MG63 (cell line): ENCODE measurements at places on chromosomes 3 and 15. TPM values are rescaled to one million over a fixed set of nuclear protein-coding genes. Genes with fewer than 3 reads are reported as not detected.

GRCh38 chr15:82530606-82531379 lies 9.5 kb downstream of the RPS17 start:
- DNase-seq, result peak; percentile 48

The SCN11A gene
- not detected in 2 replicates for total RNA-seq

GRCh38 chr3:116443191-116443661 lies 2.1 kb downstream of the LSAMP start:
- DNase-seq, result no peak

The ESYT3 gene
- 0.23 and 0.89 TPM in 2 replicates for total RNA-seq

DNA sequence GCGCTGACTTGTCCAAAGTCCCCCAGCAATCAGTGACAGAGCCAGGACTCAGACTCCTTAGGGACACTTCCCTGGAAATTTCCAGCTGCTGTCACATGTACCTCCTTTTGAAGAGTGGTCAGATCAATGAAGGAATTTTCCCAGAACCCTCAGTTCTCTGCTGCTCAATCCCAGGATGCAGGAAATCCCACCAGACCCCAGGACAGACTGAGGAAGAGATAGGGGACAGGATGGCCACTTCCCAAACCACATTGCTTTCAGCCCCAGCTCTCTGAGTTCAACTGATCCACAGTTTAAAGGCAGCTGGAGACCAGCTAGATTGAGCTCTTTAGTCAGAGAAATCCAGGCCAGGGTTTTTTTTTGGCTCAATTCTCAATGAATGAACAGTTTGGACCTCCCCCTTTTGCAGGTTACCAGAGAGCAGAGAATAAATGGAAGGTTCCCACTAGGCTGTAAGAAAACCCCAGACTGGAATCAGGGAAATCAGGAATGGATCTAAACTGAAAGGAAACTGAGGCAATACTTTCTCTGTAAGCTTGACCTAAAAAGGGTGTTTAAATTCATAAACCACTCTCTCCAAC lies 1.5 kb downstream of the CYP1A1 start:
- DNase-seq, result no peak

The SIAH2 gene
- total RNA-seq, result 27.4 and 31.3 TPM in 2 replicates

- DNase-seq, result no peak
These were observed 8.6 kb upstream of the ZNF148 start for GRCh38 chr3:125383744-125384143.

The ALDH1A3 gene
- total RNA-seq, result 879 and 1,090 TPM in 2 replicates

DNA sequence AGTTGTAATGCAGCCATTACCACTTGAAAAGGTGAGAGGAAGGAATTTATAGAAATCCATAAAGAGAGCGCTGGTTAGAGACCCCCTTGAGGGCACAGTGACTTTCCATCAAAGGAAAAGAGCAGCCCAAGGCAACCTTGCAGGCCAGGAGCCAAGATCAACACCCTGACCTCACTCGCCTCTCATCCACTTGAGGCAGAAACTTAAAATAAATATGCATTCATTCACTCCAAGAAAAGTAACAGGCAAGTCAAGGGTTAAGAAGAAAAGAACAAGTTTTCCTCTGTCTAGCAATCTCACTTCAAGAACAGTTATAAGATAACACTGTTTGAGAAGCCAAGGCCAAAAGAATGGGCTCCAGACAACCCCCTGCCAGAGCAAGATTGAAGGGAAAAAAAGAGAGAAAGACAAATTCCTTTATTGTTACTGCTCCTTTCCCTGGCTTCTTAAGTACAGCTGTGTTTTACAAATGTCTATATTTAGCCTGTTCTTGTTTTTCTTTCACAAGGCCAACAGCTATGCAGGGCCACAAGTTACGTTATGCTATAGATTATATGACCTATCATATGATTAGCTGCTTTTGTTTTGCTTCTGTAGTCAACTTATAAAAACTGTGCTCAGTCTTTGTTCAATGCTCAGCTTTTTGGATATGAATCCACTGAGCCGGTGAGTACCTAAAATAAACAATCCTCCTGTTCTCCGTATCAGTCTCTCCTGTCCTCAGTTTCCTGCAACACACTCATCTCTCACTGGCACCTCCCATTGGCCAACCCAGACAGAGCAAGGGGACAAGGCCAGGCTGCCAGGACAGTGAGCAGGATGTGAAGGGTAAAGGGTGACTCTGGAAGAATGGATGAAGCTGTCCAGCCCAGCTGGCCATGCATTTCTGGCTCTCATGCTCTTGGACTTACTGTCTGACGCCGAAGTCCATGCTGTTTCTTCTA lies 15.8 kb upstream of the SSUH2 start:
- peak; percentile 17 for DNase-seq

GRCh38 chr3:9316881-9317361 lies 45.9 kb upstream of the THUMPD3 start:
- peak; percentile 21 for DNase-seq

DNA sequence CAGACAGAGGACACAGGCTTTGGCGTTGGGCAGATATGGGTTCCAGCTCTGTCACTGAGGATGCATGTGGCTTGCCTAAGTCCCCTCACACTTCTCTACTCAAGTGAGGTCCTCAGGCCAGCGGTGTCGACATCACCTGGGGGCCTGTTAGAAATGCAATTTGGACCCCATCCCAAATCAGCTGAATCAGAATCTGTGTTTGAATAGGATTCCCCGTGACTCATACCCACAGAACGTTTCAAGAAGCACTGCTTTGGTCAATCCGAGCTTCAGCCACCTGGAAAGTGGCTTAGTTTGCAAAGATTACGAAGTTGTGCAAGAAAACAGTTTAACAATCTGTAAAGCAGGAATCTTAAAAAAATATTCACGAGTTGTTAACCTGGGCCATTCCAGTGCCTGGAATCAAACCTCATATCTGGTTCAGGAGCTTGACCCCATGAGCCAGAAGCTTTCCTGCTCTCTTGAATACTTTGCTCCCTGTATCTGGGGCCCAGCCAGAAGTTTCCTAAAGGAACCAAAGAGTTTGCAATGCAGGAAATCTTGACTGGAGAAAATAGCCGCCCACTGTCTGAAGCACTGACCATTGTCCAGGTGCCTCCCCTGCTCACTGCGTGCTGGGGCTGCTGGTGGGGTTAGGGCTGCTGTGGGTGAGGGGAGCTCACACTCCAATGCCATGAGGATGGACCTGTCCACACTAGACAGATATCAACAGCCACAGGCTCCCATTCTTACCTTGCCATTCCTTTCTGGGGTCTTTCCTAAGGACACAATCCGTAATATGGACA lies 208.5 kb upstream of the LINGO1 start:
- DNase-seq, result peak; percentile 68

- DNase-seq, result no peak
These were observed 52.0 kb downstream of the DZIP1L start for GRCh38 chr3:138063416-138063815.

DNA sequence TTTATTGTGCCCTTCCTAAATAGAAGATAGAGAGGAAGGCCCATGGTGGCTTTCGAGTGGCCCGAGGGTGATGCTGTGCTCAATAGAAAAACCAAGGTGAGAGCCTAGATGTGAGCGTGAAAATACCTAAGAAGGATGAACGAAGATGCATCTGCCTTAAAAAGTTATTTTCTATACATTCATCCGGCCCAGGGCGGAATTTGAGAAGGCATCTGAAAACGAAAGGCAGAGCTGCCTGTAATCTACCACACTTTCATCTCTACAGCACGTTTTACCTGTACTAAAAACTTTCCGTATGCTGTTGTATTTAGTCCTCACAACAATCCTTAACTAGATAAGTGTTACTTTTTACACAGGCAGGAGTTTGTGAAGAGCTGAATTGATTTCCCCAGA lies 1.4 kb downstream of the DUT start:
- no peak for DNase-seq

- no peak for DNase-seq
These were observed 870.5 kb downstream of the PDCD6IP start for GRCh38 chr3:34668915-34669314.

DNA sequence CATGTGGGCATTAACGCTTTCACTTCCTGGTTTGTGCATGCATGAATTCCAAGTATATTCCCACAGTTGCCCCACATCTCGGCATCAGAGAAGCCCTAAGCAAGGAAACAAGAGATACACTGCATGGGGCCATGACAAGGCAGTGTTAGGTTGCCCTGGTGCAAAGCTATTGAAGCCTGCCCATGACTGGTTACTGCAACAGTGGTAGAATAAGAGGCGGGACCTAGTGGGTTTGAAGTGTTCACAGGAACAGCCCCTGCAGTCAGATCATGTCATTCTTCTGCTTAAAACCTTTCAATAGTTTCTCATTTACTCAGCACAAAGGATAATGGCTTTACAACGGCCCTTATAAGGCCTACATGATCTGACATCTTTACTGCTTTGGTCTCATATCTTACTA lies 80.9 kb upstream of the TOPAZ1 start:
- no peak for DNase-seq
